ENCODE measurements at places on chromosomes 3 and 15. TPM values are rescaled to one million over a fixed set of nuclear protein-coding genes. Genes with fewer than 3 reads are reported as not detected.

- no peak for DNase-seq
- H3K27ac ChIP-seq = peak overlapping the region; percentile 85
- H3K4me3 ChIP-seq = no peak overlapping the region
- no peaks in the 10 kb centered on the region for H3K36me3 ChIP-seq
- no peaks in the 10 kb centered on the region for H3K27me3 ChIP-seq
These were observed 4.7 kb upstream of the TMEM41A start for GRCh38 chr3:185503521-185503920.

- no peaks in the 10 kb centered on the region for H3K4me1 ChIP-seq
- H3K27ac ChIP-seq = no peak overlapping the region
- H3K36me3 ChIP-seq = no peaks in the 10 kb centered on the region
- no peak overlapping the region for H3K4me3 ChIP-seq
These were observed 31.4 kb downstream of the SETMAR start for GRCh38 chr3:4334548-4334947.

DNA sequence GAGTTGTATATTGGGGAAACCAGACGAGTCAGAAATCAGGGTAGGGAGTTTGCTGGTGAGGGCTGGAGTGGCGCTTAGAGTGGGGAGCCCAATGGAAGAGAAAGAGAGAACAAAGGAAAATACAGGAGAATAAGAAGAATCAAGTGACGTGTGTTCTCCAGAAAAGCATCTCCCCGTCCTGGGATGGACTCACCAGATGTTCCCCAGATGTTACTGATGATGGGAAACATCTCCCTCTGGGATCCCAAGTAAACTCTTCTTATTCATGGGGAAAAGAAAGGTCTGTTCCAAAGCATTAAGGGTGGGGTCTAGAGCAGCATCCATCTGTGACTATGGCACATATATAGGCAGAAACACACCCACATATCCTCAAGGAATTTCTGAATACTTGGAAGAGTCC, 3.0 kb upstream of the CSRNP1 start:
- no peaks in the 10 kb centered on the region for H3K4me1 ChIP-seq
- no peaks in the 10 kb centered on the region for H3K27me3 ChIP-seq
- no peak for DNase-seq
- peak overlapping the region; percentile 59 for H3K27ac ChIP-seq
- H3K4me3 ChIP-seq = no peak overlapping the region
- no peaks in the 10 kb centered on the region for H3K36me3 ChIP-seq

GRCh38 chr15:82670699-82671098, 23.5 kb upstream of the CPEB1 start:
- H3K4me1 ChIP-seq = no peaks in the 10 kb centered on the region
- H3K36me3 ChIP-seq = no peaks in the 10 kb centered on the region
- no peak overlapping the region for H3K4me3 ChIP-seq
- no peak overlapping the region for H3K27ac ChIP-seq
- H3K27me3 ChIP-seq = no peaks in the 10 kb centered on the region

DNA sequence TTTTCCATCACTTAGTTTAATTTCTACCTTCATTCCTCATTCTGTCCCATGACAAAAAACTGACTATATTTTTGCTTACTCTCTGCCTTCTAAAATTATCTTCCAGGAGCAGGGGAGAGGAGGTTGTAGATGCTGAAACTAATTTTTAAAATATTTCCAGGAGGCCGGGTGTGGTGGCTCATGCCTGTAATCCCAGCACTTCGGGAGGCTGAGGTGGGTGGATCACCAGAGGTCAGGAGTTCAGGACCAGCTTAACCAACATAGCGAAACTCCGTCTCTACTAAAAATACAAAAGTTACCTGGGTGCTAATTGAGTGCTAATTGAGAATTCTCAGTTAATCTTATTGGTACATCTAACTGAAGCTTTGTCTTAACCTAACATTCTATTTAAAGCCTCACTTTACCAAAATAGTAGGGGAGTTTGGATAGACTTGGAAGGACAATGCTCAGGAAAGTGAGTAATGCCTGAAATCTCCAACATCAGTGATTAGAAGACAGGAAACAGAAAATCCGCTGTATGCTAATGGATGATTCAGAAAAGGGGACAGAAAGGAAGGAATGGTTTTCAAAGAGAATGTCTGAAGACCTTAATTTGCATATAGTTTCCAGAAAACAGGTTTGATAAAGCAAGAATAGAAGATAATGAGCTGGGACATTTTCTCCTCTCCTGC, 336.1 kb downstream of the GBE1 start:
- no peaks in the 10 kb centered on the region for H3K4me1 ChIP-seq
- DNase-seq = no peak
- H3K27ac ChIP-seq = no peak overlapping the region
- no peaks in the 10 kb centered on the region for H3K36me3 ChIP-seq
- H3K27me3 ChIP-seq = no peaks in the 10 kb centered on the region
- no peak overlapping the region for H3K4me3 ChIP-seq

- DNase-seq = no peak
- peak overlapping the region; percentile 35 for H3K4me3 ChIP-seq
- H3K4me1 ChIP-seq = peaks cover 4% of the 10 kb centered on the region
- no peak overlapping the region for H3K27ac ChIP-seq
- peaks cover 3% of the 10 kb centered on the region for H3K27me3 ChIP-seq
- H3K36me3 ChIP-seq = no peaks in the 10 kb centered on the region
These were observed 554 bp downstream of the CHST13 start for GRCh38 chr3:126524429-126524988.

The GXYLT2 gene
- 15.4 TPM for total RNA-seq

DNA sequence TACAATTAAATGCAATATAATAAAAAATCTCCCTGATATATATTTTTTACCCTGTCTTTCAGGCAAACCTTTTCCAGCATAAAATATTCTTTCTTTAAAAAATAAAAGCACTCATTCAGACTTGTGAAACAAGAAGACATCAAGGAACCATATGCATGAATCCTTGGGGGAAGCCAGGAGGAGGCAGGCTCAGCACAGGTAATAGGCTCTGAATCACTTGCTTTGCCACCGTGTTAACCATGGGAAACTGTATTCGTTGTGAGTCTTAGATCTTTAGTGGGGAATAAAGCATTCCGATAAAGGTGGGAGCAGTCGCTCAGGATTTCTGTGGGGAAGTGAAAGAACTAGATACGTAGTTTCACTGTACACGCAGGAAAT, 42.4 kb downstream of the FBN1 start:
- H3K27ac ChIP-seq = peak overlapping the region; percentile 48
- H3K27me3 ChIP-seq = no peaks in the 10 kb centered on the region
- no peaks in the 10 kb centered on the region for H3K36me3 ChIP-seq
- H3K4me1 ChIP-seq = no peaks in the 10 kb centered on the region
- H3K4me3 ChIP-seq = no peak overlapping the region

DNA sequence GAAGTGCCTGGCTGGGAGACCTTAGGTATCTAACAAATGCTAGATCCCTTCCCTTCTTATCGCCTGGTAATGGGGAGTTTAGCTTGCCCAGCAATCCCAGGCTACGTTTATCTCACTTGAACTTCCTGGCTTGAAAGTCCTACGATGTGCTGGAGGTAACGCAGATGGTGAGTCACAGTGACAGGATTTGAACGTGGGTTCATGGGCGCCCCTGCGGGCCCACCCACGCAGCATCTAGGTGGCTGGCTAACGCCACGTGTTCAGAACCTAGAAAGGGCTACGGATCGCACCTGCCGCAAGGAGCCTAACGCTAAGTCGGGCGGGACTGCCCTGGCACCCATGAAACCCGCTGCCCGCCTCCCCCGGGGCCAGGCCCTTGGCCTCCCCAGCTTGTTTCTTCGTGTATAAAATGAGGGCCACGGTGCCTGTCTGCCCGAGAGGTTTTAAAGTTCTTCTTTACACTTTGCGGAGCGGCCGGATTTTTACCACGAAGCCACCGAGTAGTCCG, 600 bp upstream of the USP3 start:
- peak overlapping the region; percentile 92 for H3K27ac ChIP-seq
- no peaks in the 10 kb centered on the region for H3K27me3 ChIP-seq

GRCh38 chr3:187969581-187969950, 184.4 kb upstream of the LPP start:
- no peak overlapping the region for H3K27ac ChIP-seq
- H3K4me3 ChIP-seq = no peak overlapping the region
- H3K36me3 ChIP-seq = no peaks in the 10 kb centered on the region
- no peak for DNase-seq
- no peaks in the 10 kb centered on the region for H3K27me3 ChIP-seq
- H3K4me1 ChIP-seq = no peaks in the 10 kb centered on the region

DNA sequence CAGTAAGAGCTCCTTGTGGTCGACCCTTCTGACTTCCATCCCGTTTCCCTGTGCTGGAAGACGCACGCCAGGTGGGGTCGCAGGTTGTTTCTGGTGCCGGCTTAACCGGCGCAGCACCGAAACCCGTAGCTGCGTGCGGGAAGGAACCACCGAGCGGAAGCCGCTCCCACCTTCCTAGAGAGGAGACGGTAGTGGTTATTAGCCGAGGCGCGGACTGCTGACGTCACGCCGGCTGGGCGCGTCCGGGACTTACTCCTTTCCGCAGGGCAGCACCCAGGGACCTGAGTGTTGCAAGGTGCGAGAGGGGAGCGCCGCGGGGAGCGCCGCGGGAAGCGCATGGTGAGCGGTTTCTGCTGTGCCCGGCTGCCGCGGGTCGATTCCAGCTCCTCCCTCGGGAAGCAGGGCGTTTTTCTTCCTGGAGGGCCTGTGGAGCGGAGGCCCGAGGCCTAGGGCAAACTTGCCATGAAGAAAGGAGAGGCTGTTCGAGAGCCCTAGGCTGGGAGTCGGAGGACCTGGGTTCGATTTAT, at the start of gene ZNF501:
TSS of gene ZNF501 (plus strand) at position 252 of the 527 bp plus-strand sequence. CDS start 4,787 bp downstream, outside the sequence.
- H3K27me3 ChIP-seq = no peaks in the 10 kb centered on the region
- DNase-seq = peak; percentile 83
- no peak within 1 kb of the TSS for H3K27ac ChIP-seq
- peaks cover 4% of the 10 kb centered on the region for H3K4me1 ChIP-seq
- H3K4me3 ChIP-seq = peak within 1 kb of the TSS; percentile 80

DNA sequence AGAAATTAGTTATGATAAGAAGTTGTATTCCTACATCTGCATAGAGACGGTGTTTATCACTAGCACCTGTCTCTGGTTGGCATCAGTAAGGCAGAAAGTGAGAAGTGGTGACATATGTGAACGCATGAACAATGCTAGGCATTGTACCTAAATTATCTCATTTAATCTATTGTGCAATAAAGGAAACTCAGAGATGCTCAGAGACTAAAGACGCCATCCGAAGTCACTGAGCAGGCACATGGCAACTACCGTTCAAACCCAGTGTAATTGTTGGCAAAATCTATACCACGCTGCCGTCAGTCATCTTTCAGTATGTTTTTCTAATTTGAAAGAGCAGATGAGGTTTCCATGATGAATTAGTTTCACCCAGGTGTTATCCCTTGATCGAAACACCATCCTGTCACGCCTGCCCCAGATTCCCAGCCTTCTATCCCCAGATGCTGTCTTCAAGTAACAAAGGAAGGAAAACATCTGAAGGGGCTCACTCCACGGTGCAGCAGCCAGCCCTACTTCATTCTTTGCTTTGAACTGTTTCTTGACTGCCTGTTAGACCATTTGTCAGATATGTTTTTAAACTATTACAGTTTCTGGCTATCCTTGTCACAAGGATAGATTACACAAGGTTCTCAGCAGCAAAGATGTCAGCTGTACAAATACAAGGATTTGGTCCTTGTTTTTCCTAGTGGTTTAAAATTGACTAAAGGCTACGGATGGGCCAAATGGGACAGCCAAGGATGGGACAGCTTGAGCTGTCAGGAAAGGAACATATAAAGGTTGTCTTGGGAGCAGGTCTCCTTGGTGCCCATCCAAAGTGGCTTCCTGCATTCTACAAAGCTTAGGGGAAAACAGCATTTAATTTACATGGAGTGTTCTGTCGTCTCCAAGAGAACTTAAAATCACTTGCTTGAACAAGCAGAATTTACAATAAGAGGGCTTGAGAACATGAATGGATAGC, 99.1 kb downstream of the TMEM108 start:
- no peak for DNase-seq
- no peak overlapping the region for H3K27ac ChIP-seq
- H3K4me1 ChIP-seq = no peaks in the 10 kb centered on the region
- H3K36me3 ChIP-seq = no peaks in the 10 kb centered on the region
- no peaks in the 10 kb centered on the region for H3K27me3 ChIP-seq

GRCh38 chr3:31014317-31015040, 120.0 kb upstream of the GADL1 start:
- no peaks in the 10 kb centered on the region for H3K4me1 ChIP-seq
- H3K27ac ChIP-seq = no peak overlapping the region
- no peak overlapping the region for H3K4me3 ChIP-seq
- H3K36me3 ChIP-seq = no peaks in the 10 kb centered on the region
- DNase-seq = no peak

- no peak for DNase-seq
- H3K27me3 ChIP-seq = no peaks in the 10 kb centered on the region
- no peaks in the 10 kb centered on the region for H3K36me3 ChIP-seq
- no peak overlapping the region for H3K27ac ChIP-seq
- H3K4me3 ChIP-seq = no peak overlapping the region
- H3K4me1 ChIP-seq = no peaks in the 10 kb centered on the region
These were observed 34.1 kb upstream of the HES1 start for GRCh38 chr3:194101592-194102432.

- H3K27ac ChIP-seq = no peak overlapping the region
- no peaks in the 10 kb centered on the region for H3K4me1 ChIP-seq
- no peaks in the 10 kb centered on the region for H3K27me3 ChIP-seq
- no peaks in the 10 kb centered on the region for H3K36me3 ChIP-seq
- H3K4me3 ChIP-seq = no peak overlapping the region
- no peak for DNase-seq
These were observed 25.7 kb downstream of the FSIP1 start for GRCh38 chr15:39756806-39757522.

The POPDC2 gene
- total RNA-seq = 6.9 TPM

GRCh38 chr3:39457361-39457760, 10.1 kb upstream of the MOBP start:
- DNase-seq = no peak
- no peaks in the 10 kb centered on the region for H3K36me3 ChIP-seq
- H3K4me3 ChIP-seq = no peak overlapping the region
- no peak overlapping the region for H3K27ac ChIP-seq

The SLC28A2 gene
- total RNA-seq = not detected

DNA sequence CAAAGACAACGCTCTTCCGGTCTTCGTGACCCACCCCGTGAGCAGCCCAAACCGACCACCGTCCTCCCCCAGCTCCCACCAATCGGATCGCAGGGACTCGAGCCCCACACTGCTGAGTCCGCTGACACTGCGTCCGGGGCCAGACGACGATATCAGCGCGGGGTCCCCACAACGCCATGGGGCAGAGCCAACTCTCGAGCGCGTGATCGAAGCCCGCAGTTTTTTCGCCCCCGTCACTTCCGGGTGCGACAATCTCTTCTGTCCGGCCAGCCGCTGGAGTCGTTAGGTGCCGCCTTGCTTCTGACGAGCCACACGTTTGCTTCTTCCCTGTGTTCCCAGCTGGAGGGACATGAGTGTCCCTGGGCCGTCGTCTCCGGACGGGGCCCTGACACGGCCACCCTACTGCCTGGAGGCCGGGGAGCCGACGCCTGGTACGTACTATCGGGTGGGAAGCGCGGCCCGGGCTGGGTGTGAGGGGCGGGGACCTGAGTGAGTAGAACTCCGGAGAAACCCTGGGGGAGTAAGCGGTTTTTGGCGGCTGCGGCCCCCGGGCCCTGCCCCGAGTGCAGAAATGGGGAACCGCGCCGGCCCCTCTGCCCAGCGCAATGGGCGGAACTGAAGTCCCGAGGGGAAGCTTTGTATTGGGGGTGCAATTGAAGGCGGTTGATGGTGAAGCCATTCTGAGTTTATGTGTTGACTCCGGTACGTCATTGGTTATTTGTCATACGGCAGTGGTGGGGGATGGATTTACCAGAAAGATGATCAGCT, at the start of gene BLOC1S6:
TSS of gene BLOC1S6 (plus strand) at position 285 of the 768 bp plus-strand sequence. CDS start at position 350, 65 bp downstream.
- H3K27ac ChIP-seq = peak within 1 kb of the TSS; percentile 99
- peak within 1 kb of the TSS; percentile 88 for H3K4me3 ChIP-seq
- H3K27me3 ChIP-seq = no peaks in the 10 kb centered on the region
- no peaks in the 10 kb centered on the region for H3K36me3 ChIP-seq

All from breast epithelium (tissue), 4 donors.